ENCODE measurements at places on chromosomes 6 and 20.

DNA sequence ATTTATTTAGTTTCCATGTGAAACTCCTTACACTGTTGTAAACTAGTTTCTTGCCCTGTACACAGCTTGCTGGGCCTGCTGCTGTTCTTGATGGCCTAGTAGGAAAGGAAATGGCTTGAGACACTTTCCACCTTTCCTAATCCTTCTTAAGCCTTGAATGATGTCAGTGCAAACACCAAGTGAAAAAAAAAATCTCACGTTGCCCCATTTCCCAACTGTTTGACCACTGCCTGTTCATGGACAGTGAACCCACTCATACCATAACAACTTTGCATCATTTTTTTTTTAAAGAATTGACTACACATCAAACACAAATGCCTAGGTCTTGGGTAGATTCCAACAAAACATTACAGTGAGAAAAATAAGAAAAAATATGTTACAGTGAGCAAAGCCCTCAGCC, 653.6 kb upstream of the FLRT3 start:
- DNase-seq = no peak

- DNase-seq = no peak
These were observed 180.6 kb downstream of the FOXA2 start for GRCh38 chr20:22403632-22404361.

GRCh38 chr20:41837669-41838224, 219.6 kb upstream of the CHD6 start:
- no peak for DNase-seq

DNA sequence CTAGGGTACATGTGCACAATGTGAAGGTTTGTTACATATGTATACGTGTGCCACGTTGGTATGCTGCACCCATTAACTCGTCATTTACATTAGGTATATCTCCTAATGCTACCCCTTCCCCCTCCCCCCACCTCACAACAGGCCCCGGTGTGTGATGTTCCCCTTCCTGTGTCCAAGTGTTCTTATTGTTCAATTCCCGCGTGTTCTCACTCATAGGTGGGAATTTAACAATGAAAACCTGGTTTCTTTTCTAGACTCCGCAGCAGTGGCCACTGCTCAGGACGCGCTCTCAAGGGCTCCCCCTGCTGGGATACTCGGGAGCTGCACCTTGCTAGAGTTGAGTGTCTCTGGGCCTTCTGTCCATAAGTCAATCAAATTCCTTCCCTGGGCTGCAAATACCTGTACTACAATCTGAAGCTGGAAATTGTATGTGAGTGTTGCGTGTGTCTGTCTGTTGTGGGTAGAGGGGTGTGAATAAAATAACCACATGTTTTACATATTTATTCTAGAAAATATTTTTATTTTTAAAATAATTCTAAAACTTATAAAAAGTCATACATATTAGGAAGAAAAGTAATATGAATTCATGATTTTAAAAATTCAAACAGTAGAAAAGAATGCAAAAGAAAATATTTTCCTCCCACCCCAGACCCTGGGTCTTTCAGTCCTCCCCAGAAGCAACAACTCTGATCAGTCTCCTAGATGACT, 8.2 kb upstream of the CEP250 start:
- DNase-seq = peak; percentile 82

DNA sequence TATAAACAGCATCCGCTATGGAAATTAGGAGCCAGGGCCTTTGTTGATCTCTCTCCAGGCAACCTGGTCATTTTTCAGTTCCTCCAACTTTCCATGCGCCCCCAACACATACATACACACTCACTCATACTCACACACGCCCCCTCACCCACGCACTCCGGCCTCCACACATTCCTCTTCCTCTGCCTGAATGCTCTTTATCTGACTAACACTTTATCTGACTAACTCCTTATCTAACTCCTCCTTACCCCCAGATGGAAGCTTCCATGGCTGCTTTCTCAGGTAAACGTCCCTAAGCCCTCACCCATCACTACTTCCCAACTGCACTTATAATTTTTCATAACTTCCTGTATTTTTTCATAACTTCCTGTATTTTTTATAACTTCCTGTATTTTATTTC, 17.4 kb downstream of the CASS4 start:
- no peak for DNase-seq

GRCh38 chr20:59214606-59215547, 51.3 kb downstream of the ZNF831 start:
- DNase-seq = no peak

DNA sequence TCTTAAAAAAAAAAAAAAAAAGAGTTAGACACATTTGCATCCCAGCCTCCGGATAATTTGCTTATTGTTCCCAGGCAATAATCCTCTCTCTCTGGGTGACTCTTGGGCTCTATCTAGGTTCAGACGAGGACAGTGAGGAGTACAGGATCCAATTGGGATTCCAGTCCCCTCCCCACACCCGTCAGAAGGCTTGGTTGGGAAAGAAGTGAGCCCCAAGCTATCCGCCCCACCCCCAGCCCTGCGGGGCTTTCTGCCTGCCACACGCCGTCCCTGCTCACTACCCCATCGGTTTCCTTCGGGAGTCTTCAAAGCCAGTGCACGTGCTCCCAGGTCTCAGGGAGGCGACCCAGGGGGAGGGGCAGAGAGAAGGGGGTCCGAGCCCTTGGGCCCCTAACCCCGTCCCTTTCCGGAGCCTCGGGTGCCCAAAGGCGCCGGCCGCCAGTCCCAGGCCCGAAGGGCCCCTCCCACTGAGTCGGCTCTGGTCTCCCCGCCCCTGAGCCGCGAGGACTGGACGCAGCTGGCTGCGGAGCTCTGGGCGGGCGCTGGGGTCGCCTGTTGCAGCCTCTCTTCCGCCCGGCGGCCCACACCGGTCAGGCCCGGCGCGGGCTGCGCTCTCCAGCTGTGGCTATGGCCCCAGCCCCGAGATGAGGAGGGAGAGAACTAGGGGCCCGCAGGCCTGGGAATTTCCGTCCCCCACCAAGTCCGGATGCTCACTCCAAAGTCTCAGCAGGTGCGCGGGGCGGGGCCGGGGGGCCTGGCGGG, 2.5 kb downstream of the MYMX start:
- no peak for DNase-seq

GRCh38 chr6:125942672-125943527, 13.7 kb upstream of the HINT3 start:
- DNase-seq = no peak

DNA sequence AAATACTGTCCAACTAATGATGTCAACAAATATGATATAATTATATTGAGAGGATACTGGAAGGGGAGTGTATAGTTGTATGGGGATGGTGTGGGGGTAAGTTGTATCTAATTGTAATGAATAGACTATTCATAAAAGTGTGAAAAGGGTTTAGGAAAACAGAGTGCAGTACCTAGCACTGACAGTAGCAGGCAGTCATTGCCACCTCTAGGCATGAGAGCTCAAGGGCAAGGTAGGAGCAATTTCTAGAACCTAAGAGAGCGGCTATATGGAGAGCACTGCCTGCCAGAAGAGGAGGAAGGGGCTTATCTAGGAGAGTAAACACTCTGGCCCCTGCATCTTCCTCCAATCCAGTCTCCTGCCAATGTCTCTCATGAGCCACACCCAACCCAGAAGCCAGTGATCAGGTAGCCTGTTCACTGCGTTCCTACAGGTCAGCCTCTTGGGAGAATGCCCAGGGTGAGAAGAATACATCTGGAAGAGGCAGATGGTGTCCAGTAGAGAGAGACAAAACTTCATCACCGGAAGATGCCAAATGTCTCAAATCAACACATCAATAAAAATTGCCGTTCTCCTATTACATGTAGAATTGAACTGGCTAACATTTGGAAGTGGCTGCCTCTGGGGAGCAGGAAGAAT, 200.0 kb downstream of the LY86 start:
- DNase-seq = no peak

GRCh38 chr6:41371992-41372831, 36.8 kb downstream of the NCR2 start:
- no peak for DNase-seq

DNA sequence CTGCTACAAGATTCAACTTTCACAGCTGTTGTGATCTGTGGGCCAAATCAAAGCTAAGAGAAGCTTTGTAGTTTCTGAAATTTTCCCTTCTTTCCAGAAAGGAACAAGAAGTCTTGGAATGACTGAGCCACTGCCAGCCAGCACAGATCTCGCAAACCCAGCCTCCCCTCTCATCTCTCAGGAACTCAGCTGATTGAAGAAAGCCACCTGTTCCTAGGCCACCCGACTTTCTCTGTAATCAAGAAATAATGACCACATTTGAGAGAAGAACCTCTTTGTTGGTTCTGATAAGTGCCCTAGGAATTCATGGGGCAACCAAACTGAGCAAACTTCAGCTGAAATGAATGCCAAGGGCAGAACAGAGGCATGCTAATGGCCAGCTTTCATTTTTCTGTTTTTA, 61.7 kb downstream of the HDGFL1 start:
- DNase-seq = no peak

DNA sequence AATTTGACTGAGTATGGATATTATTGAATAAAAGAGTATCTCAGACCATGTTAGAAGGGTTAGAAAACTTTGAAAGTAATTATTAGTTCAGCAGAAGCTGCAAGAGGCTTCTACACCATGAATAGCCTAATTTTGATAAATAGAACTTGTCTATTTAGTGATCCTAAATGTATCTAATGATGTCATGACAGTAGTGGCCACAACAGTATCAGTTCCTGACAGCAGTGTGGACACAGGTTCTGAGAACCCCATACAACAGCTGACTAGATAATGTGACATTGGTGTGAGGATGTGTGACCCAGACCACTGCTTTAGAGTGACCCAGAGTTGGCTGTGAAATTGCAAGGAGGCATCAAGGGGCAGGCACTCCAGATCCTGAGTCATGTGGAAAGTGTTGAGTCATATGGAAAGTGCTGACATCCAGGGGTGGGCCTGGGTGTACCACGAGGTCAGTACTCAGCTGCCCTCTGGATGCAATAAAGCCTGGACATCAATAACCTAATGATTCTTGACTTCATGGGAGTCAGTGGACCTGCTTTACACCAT, 754.7 kb downstream of the DHX35 start:
- no peak for DNase-seq

- DNase-seq = no peak
These were observed 87.4 kb upstream of the TPD52L1 start for GRCh38 chr6:125066140-125066539.

DNA sequence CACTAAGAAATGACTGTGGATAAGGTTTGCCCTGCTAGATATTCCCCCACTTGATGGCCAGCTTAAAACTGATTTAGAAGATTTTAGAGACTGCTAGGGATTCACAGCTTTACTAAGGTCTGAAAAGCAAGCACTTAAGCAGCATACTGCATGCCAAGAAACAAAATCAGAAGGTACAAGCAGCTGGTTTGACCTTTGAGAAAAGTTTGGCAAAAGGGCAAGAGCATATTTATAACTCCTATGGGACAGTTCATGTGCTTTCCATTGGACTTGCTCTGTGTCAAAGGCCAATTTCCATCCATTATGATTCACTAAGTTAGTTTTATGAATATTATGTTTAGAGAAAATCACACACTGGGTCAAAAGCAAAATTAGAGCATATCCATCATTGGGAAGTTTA, 402.8 kb downstream of the PKHD1 start:
- DNase-seq = no peak

DNA sequence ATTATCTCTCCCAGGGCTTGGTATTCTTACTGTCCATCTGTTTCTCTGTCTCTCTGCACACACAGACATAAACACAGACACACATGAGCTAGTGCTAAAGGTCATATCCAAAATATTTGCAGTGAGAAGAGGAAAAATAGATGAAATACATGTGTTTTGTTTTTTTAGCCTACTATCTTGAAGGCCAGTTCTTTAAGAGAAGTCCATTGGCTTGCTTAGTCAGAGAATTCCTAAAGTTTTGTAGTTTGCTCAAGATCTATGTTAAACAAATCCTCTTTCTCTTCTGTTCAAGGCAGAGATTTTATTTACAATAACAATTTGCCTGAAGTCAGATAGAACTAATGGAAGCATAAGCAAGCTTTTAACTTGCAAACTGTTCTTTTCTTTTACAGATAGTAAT, 120.0 kb upstream of the AKIRIN2 start:
- no peak for DNase-seq

GRCh38 chr6:86871681-86872080, 65.6 kb upstream of the HTR1E start:
- DNase-seq = no peak

GRCh38 chr6:34095136-34095505, 50.8 kb downstream of the GRM4 start:
- DNase-seq = no peak

GRCh38 chr6:98782772-98783171, 51.6 kb upstream of the POU3F2 start:
- no peak for DNase-seq

DNA sequence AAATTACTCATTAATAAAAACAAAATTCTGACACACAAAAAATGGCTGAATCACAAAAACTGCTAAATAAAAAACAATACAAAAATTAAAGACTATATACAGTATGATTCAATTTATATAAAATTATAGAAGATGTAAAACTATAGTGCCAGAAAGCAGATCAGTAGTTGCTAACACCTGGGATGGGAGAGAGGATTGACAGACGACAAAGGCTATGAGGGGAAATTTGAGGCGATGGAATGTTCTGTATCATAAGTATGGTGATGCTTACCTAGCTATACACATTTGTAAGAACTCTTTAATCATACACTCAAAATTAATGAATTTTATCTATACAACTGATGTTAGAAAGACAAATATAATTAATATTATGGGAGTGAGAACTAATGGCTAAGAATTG, 247.9 kb upstream of the GJE1 start:
- no peak for DNase-seq

GRCh38 chr6:103675807-103676406, 1183.8 kb downstream of the HACE1 start:
- DNase-seq = no peak

DNA sequence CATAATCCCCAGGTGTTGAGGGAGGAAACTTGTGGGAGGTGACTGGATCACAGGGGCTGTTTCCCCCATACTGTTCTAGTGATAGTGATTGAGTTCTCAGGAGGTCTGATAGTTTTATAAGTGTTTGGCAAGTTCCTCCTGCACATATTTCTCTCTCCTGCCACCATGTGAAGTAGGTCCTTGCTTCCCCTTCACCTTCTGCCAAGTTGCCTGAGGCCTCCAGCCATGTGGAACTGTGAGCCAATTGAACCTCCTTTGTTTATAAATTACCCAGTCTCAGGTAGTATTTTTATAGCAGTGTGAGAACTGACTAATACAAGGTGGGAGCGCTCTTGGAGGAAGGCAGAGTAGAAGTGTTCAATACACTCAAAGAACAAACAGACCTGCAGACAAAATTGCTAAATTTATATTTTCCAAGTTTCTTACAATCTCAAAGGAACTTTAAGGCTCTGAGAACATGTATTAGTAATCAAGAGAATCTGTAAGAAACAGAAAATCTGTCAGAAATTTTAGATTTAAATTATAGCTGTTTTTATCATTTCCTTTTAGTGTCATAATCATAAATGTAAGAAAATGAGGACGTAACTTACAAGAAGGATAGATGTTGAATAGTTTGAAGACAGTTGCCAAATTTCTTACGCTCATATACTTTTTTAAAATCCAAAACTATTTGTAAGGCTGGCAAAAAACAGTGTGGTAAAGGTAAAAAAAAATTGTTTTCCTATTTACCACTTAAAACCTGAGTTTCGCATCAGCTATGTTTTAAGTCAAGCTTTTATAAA, 77.7 kb downstream of the ASCC3 start:
- DNase-seq = no peak

Data from stimulated activated CD4-positive, alpha-beta T cell treated with anti-CD3 and anti-CD28 coated beads, TNF-alpha, amount 100 ng/mL, for 4 hours (primary cell).